ENCODE measurements at places on chromosomes 7 and 10.

DNA sequence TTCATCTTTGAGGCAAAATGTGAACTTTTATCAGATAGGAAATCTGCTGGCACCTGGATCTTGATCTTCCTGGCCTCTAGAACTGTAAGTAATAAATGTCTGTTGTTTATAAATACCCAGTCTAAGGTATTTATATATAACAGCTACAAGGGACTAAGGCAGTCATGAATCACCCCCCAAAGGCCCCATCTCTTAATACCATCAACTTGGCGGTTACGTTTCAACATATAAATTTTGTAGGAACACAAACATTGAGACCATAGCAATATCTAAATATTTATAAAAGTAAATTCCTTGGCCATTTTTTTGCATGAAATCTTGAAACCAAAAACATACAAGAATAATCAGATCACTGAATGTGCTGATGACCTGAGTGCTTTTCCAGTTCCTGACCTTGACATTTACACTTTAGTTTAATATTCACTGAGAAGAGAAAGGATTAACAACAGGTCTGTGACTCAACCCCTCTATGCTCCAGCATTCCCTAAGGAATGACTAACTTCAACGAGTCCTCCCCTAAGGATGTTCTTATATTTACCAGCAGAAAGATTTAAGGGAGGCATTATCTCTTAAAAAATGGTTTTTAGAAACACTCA lies 1438.5 kb upstream of the CELF2 start:
- no peak for DNase-seq
- no peaks in the 10 kb centered on the region for H3K27me3 ChIP-seq
- H3K36me3 ChIP-seq, result no peaks in the 10 kb centered on the region
- no peak overlapping the region for H3K4me3 ChIP-seq

DNA sequence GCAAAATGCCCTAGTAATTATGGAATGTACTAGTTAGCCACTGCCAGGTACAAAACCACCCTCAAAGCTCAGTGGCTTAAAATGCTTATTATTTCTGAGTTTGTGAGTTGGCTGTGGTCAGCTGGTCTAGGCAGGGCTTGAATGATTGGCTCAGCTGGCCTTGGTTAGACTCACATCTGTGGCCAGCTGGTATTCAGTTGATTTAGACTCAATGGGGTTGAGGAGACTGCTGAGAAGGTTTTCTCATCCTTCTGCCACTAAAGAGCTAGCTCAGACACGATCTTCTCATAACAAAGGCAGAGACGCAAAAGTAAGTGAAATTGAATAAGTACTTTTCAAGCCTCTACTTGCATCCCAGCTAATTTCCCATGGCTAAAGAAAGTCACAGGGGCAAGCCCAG lies 57.1 kb upstream of the CYP2C18 start:
- no peaks in the 10 kb centered on the region for H3K4me1 ChIP-seq
- no peak for DNase-seq
- H3K27ac ChIP-seq, result no peak overlapping the region
- no peaks in the 10 kb centered on the region for H3K36me3 ChIP-seq
- no peaks in the 10 kb centered on the region for H3K27me3 ChIP-seq

- H3K27me3 ChIP-seq, result no peaks in the 10 kb centered on the region
- H3K4me1 ChIP-seq, result no peaks in the 10 kb centered on the region
- DNase-seq, result no peak
- H3K4me3 ChIP-seq, result no peak overlapping the region
- no peak overlapping the region for H3K27ac ChIP-seq
- no peaks in the 10 kb centered on the region for H3K36me3 ChIP-seq
Measured at GRCh38 chr7:137838706-137839315, 8.0 kb downstream of the DGKI start.

- no peaks in the 10 kb centered on the region for H3K36me3 ChIP-seq
- no peak for DNase-seq
- no peak overlapping the region for H3K27ac ChIP-seq
- no peaks in the 10 kb centered on the region for H3K27me3 ChIP-seq
Measured at GRCh38 chr10:26323219-26323618, 106.6 kb downstream of the GAD2 start.

DNA sequence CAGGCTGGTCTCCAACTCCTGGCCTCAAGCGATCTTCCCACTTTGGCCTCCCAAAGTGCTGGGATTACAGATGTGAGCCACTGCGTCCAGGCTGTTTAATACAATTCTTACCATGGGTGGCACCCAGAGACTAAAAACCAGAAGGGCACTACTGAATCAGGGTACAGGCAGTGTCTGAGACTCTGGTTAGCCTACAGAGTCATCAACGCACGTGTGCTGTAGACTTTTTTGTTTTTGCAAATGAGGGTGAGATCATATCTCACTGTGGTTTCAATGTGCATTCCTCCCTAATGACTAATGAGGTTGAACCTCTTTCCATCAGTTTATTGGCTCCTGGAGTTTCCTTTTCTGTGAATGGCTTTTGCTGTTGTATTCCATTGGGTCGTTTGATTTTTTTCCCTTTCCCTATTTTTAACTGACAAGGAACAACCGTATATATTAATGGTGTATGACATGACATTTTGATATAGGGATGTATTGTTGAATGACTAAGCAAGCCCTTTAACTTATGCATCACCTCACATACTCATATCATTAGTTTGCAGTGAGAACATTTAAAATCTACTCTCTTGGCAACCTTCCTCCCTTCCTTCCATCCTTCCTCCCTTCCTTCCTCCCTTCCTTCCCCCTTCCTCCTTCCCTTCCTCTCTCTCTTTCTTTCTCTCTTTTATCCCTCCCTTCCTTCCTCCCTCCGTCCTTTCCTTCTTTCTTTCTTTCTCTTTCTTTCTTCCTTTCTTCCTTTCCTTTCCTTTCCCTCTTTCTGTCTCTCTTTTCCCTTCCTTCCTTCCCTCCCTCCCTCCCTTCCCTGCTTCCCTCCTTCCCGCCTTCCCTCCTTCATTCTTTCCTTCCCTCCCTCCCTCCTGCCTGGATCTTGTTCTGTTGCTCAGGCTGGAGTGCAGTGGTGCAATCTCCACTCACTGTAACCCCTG lies 9.3 kb upstream of the TMEM270 start:
- H3K36me3 ChIP-seq, result no peaks in the 10 kb centered on the region
- no peak overlapping the region for H3K27ac ChIP-seq
- no peaks in the 10 kb centered on the region for H3K4me1 ChIP-seq
- DNase-seq, result no peak

- no peak overlapping the region for H3K27ac ChIP-seq
- H3K4me3 ChIP-seq, result no peak overlapping the region
- no peaks in the 10 kb centered on the region for H3K4me1 ChIP-seq
- DNase-seq, result no peak
Measured at GRCh38 chr10:123021517-123021916, 12.7 kb downstream of the ACADSB start.

DNA sequence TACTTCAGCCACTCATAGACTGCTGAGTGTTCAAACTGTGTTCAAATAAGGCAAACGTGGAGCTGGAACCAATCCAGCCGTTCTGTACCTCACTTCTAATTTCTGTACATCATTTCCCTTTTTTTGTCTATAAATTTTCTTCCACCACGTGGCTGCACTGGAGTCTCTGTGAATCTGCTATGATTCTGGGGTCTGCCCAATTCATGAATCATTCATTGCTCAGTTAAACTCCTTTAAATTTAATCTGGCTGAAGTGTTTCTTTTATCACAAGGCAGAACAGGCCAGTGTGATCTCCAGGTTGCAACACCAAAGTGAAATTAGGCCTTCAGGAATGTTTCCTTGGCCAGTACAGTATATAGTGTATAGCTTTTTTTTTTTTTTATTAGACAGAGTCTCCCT lies 53.5 kb downstream of the DNAJC12 start:
- H3K36me3 ChIP-seq, result no peaks in the 10 kb centered on the region
- H3K27ac ChIP-seq, result no peak overlapping the region
- H3K27me3 ChIP-seq, result no peaks in the 10 kb centered on the region
- peaks cover 7% of the 10 kb centered on the region for H3K4me1 ChIP-seq
- no peak overlapping the region for H3K4me3 ChIP-seq

DNA sequence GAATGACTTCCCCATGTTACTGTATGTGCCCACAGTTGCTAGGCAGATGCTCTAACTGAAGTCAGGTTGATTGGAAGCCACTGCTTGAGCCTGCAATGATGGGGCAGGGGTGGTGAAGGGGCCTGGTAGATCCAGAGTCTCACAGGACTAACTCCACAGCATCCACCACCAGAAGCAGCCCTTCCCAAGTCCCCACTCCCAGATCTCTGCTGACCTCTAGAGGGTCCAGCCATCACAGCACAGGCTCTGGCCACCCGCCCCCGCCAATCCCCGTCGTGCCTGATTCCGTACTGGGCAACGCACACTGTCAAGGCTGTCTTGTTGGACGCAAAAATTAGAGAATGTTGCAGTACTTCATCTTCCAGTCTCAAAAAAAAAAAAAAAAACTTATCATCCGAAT lies 136.8 kb upstream of the PDE1C start:
- H3K27me3 ChIP-seq, result no peaks in the 10 kb centered on the region
- DNase-seq, result no peak
- H3K36me3 ChIP-seq, result no peaks in the 10 kb centered on the region
- H3K4me1 ChIP-seq, result no peaks in the 10 kb centered on the region
